ENCODE measurements at places on chromosomes 12 and 14.

- DNase-seq: peak; percentile 34
These were observed 10.6 kb downstream of the AHNAK2 start for GRCh38 chr14:104967386-104968152.

DNA sequence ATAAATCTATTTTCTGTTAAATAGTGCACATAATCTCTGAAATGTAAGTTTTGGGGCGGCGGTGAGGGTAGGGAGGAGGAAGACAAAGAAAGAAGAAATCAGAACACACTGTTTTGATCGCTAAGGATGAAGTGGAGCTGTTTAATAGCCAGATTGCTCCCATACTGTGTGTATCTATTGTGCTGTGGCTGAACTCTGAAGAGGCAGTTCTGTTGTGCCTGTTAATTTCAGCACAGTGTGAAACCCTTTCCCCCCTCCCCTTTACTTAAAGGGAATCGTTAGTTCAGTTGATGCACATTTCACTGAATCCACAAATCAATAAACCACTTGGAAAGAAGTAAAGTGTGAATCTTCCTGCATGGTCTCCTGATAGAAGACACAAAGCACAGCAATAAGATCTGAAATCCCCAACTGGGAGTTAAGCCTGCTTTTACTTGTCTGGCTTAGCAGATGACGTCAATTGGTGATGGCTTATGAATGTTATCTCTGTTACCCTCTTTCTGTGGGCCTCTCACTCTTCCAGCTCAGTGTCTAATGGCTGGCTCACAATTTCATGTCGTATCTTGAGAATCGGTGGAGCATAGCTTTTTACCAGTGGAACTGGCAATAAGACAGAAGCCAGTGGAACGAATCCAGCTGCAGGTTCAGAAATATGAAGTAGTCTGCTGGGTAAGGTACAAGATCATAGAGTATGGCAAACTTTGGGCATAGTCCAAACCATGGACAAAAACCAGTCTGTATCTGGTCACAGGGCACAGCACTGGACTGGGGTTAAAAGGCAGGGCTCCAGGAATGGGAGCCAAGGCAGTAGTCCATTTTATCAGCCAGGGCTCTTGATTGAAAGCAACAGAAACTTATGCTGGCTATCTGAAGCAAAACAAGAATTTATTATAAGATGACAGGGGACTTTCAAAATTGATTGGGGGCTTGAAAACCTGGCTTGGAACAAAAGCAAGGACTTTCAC, 413.5 kb upstream of the SEL1L start:
- no peak for DNase-seq

DNA sequence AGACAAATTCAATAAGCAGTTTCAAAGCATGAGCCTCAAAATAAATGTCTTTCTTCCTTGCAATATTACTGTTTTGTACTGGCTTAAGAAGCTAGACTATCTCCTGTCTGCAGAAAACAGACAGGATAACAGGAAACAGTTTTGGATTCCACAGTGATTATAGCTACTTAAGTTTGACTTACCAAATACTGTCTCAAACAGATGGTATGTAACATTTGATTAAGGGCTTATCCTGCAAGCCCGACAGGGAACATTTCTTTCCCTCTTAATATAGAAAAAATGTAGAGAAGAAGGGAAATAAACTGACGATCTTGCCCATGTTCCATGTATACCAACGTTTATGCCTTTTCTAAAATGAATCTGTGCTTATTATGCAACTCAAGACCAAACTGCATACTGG, 179.9 kb upstream of the EEA1 start:
- DNase-seq: peak; percentile 89

DNA sequence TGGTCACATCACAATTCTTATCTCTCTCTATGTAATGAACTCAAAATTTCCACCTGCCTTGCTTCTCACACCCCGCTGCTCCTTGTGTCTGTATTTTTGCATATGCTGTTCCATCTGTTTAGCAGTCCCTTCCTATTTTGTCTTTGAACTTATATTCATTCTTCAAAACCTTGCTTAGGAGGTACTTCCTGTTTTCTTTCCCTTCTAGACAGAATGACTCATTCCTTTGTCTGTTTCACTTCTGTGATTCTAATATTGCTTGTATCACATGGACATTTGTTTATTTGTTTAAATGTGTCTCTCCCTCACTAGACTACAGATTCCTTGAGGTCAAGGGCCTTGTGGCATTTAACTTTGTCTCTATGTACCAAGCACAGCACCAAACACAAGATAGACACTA, 424.2 kb downstream of the ETNK1 start:
- peak; percentile 5 for DNase-seq

Data from fibroblast of villous mesenchyme (primary cell).